ENCODE measurements at places on chromosomes 2 and 18. TPM values are rescaled to one million over a fixed set of nuclear protein-coding genes. Genes with fewer than 3 reads are reported as not detected.

DNA sequence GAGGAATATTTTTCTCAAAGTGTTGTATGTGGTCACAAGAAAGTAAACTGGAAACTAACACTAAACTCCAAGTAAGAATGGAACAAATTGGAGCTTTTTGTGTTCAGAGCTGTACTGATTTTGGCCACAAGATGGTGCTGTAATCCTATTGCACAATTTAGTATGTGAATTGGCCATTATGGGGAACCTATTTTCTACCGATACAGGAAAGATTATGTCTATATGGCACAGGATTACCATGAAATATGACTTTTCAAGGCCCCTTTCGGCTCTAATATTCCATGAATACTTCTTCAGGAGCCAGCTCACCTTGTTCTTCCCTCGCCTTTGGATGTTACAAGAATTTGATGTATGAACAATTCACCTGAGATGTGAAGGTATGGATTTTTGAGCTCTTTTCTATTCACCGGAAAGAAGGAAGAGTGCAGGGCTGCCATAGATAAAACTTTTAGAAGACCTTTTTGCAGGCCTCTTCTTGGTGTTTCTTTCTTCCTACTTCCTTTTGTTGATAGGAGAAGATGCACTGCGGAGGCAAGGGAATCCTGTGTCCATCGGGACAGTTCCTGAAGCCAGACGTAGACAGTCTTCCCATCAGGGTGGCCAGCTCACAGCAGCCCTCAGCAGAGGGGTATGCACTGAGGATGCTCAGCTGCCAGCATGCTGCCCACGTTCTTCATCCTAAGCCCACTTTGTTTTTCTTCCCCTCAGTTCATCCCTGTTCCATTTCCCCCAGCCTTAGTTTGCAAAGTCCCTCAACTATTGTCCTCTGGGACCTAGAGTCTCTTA is 13.3 kb downstream of the MRPL44 start:
- DNase-seq = no peak

GLI2 gene
- total RNA-seq = 1.3 TPM

DNA sequence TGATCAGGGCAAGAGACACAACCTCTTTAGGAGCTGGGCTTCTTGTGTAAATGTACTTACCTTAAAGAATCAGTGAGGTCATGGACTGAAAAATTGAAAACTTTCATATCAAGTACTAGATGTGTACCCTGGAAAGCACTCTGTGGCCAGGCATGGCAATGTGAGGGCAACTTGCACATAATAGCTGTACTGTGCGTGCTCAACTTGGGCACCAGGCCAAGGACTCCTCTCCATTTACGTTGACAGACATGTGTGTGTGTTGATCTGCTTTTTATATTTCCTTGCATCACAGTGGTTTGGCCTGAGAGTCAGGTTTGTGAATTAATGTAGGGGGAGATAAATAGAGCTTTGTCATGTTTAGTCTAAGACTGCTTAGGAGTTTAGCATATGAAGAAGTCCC is 669.5 kb upstream of the REG3G start:
- DNase-seq = no peak

DNA sequence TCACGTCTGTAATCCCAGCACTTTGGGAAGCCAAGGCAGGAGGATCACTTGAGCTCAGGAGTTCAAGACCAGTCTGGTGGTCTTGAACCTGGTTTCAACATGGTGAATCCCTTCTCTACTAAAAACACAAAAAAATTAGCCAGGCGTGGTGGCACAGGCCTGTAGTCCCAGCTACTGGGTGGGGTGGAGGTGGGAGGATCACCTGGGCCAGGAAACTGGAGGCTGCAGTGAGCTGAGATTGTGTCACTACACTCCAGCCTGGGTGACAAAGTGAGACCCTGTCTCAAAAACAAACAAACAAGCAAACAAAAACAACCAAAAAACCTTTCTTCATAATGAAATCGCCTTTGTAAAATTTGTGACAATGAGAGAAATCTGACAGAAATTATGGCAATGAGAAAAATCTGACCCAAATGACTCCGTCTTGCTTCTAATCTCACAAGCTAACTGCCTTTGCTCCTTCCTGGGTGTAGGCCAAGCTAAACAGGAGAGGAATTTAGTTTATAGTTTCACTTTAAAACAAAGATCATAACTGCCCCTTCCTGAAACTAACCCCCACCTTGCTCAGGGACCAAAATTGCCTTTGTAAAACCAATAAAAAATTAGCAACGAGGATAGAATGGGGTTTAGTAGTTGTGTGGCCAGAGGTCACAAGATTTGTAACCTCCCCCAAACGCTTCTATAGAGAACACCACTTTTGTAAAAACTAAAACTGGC is 60.7 kb upstream of the KIF5C start:
- DNase-seq = no peak

HRH4 gene
- total RNA-seq = not detected

DNA sequence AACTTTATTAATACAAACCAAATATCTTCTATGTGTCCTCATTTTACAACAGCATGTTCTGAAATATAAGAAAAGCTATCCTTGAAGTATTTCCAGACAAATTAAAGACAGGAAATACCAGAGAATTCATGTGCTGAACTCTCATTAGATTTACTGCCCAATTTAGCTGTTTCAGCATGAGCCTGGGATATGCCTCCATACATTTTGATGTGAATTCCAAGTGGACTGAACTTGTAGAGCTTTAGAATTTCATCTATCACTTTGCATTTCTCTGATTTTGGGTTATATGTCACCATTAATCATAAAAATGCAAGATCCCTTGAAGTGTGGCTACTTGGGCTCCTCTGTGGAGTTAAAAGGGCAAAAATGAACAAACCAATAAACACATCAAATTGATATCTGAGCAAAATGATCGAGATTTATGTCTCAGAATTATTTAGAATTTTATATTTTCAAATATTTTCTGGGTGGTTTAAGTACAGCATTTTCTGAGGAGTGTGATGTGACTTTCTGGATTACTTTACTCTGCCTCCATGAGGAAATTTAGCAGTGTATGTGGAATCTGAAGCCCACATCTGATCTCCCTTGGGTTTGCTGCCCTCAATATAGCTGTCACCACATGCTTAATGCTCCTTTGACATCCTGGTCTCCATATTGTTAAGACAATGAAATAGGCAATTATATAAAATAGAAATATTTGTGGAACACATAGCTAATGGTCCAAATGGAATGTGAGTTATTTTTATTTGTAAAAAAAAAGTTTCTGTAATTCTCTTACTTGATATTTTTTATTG is 206.6 kb upstream of the RBMS1 start:
- DNase-seq = no peak

- peak; percentile 54 for DNase-seq
Measured at GRCh38 chr2:34012715-34013302, 413.7 kb upstream of the FAM98A start.

- DNase-seq = peak; percentile 17
Measured at GRCh38 chr2:240623531-240624010, 1.7 kb upstream of the GPR35 start.

DNA sequence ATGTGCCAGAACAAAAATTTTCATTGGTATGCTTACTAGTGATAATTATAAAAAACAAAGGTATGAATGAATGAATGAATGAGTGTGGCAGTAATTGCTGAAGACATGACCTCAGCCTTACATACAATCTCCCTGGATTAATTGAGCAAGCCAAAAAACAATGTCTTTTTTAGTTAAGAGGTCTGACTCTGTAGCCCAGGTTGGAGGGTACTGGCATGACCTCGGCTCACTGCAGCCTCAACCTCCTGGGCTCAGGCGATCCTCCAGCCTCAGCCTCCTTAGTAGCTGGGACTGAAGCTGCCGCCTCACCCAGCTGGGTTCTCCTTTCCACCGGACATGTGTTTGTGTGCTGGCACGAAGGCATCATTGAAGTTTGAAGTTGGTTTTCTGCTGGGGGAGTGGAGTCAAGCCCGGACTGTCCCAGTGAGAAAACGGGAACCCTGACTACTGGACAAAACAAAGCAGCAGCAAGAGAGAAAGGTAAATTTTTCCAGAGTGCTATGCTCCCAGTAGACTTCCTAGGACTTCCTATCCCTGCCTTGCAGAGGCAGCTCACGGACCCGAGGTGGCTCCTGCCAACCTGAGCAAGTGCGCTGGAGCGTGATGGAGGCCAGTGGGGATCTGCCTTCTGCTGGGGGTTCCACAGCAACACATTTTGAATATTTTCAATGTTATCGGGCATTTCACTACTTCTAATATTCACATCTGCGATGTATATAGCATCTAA is 6.4 kb upstream of the IMP4 start:
- DNase-seq = no peak

- no peak for DNase-seq
Measured at GRCh38 chr18:67977067-67977616, 460.6 kb upstream of the DSEL start.

NOSTRIN gene
- total RNA-seq = 14.0 TPM

DNA sequence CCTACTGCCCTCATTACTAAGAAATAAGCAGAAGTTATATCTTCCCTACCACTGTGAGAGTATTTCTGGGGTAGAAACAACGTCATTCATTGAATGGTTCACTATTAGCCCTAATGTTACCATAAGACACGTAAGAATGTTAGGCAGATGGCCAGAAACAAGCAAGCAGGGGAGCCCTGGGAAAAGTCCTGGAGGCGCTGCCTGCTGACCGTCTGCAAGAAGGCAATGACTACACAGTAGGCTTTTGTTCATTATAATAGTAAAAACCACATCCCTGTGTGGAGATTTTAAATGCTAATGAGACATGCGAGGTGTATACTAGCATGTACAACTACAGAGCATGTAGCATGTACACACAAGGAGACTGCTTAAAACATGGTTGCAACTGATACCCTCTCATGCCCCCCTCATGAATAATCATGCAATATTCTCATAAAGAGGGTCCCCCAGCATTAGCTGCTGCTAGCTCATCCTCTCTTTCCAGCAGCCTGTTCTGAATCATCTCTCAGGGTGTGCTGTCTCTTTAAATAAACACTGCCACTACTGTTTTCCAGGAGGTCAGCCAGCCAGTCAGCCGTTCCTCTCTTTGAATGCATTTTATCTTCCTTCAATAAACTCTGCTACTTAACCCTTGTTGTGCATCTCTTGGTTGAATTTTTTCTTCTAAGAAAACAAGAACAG is 23.6 kb downstream of the SUCLG1 start:
- peak; percentile 38 for DNase-seq
